ENCODE measurements at places on chromosomes 7 and 10.

GRCh38 chr10:93386631-93387369 is 95.3 kb downstream of the MYOF start:
- no peak for DNase-seq

GRCh38 chr7:31957756-31958155 is 112.5 kb downstream of the PDE1C start:
- no peak for DNase-seq

GRCh38 chr7:745431-746154 is 18.5 kb upstream of the PRKAR1B start:
- no peak for DNase-seq

DNA sequence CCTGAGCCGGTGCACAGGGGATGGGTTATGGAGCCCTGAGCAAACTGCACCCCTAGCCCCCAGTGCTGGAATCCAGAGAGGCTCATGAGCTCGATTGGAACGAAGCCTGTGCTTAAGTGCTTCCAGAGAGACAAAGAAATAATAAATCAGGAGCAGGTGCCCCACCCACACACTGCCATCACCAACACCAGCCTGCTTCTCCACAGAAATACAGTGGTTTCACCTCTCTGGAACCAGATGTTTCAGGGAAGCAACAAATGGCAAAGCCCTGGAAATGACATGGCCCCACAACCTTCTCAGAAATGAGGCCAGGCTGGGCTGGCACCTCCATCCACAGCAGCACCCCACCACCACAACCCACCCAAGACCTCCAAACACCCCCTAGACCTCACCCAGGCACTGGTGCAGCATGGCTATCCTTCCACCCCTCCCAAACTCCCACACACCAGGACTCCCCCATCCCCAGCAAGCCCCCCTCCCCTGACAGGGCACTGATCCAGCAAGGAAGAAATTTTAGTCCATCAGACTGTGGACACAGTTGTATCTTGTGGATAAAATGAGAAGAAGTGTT is 4.1 kb upstream of the SLC18A3 start:
- no peak for DNase-seq

- DNase-seq, result no peak
These were observed 244.8 kb upstream of the PLPP4 start for GRCh38 chr10:120212275-120212674.

GRCh38 chr10:72930276-72930675 is 24.3 kb downstream of the PLA2G12B start:
- DNase-seq, result no peak

- peak; percentile 75 for DNase-seq
These were observed 7.8 kb downstream of the HPS6 start for GRCh38 chr10:102072673-102073527.

DNA sequence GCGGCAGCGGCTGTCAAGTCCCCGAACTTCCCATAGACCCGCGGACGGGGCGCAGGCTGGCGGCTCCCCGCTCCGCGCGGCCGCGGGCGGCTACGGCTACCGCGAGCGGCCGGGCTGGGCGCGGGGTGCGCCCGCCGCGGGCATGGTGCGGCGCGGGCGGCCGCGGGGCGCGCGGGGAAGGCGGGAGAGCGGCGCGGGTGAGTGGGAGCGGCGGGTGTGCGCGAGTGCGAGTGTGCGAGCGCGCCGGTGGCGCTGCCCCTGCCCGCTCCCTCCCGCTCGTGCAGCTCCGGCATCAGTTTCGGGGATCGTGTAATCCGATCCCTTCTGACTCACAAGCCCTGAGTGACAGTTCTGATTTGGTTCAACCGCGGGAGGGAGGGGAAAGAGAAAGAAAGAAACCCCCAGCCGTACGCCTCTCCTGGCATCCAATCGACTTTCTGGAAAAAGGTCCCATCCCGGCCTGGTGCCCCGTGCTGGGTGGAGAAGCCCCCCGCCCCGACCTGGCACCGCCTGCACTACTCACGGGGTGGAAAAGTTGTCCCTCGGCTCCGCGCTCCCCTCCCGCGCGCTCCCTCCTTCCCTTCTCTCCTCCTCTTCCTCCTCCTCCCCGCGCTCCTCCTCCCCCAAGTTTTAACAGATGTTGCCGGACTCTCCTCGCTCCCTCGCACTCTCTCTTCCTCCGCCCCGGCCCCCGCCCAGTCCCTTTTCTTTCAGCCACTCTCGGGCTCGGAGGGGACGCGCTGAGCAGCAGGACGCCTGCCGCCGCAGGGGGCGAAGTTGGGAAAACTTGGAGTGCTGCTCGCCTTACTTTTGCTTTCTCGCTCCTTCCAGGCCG is at the start of gene GLI3:
Gene GLI3 (minus strand): TSS at position 234 of the 835 bp plus-strand sequence. CDS start 13,956 bp downstream, outside the sequence.
- no peak for DNase-seq

- DNase-seq, result no peak
These were observed 29.3 kb upstream of the ITGB8 start for GRCh38 chr7:20301311-20301939.

- no peak for DNase-seq
These were observed 3.9 kb upstream of the FAS start for GRCh38 chr10:88986549-88987242.

GRCh38 chr10:27153845-27154193 is 365 bp downstream of the YME1L1 start:
- no peak for DNase-seq

- no peak for DNase-seq
These were observed 71.5 kb downstream of the SLC35B4 start for GRCh38 chr7:134245253-134245652.

GRCh38 chr10:130171196-130171595 is 35.0 kb downstream of the GLRX3 start:
- DNase-seq, result no peak

GRCh38 chr10:33859319-33860022 is 525.0 kb upstream of the NRP1 start:
- no peak for DNase-seq

DNA sequence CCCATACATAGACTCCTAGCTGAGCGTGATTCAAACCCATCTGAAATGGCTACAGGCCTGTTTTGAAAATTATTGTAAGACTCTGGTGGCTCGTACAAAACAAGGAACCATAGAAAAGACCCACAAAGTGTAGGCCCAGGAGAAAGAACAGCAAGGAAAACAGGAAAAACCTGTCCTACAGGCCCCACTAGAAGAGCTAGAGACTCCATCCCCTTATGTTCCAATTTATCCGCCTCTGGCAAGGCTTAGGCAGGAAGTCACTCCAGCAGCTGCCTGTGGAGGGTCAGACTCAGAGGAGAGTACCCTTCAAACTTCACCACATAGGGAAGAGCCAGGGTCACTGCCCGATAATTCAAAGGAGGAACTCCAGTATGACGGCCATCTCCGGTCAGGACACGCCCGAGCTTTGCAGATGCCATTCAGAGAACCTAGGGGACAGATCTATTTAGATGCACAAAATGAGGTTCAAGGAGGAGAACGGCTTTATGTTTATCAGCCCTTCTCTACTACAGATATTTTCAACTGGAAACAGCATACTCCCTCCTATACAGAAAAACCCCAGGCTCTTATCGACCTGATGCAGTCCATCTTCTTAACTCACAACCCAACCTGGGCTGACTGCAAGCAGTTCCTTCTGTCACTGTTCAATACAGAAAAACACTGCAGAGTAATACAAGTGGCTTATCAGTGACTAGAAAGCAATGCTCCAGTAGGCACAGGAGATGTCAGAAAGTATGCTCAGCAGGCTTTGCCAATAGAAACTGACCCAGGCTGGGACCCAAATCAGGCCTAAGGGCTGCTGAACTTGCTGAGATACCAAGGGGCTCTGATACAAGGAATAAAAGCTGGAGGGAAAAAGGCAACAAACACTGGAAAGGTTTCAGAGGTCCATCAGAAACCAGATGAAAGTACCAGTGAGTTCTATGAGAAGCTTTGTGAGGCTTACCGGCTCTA is 8.6 kb upstream of the ZNF33B start:
- DNase-seq, result no peak

DNA sequence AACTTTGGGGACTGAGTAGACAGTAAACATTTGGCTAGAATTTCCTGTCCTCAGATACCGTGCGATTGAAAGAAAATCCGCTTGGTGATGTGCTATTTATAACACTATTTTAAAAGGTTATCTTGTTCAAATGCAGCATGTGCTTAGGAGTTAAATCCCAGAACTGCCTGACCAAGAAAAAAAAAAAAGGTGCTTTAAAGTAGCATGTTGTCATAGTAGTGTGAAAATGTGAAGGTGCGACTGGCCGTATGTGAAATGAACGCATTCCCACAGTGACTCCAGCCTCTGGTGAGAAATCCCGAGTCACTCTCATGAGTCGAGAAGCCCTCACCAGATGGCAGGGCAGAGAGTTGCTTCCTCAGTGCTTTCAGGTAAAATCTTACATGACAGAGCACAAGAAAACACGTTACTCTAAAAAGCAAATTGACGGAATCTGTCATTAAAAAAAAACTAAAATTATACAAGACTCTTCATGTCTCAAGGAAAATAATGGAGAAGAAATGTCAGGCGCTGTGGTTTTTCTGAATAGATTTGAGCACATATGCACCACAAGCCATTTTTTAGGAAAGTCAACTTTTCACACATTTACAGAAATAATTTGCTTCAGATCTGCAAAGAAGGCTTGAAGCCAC is 18.4 kb upstream of the KLF6 start:
- DNase-seq, result no peak

GRCh38 chr10:92156874-92157773 is 133.8 kb downstream of the CPEB3 start:
- no peak for DNase-seq

GRCh38 chr10:116084161-116084560 is 188.8 kb downstream of the GFRA1 start:
- DNase-seq, result no peak

DNA sequence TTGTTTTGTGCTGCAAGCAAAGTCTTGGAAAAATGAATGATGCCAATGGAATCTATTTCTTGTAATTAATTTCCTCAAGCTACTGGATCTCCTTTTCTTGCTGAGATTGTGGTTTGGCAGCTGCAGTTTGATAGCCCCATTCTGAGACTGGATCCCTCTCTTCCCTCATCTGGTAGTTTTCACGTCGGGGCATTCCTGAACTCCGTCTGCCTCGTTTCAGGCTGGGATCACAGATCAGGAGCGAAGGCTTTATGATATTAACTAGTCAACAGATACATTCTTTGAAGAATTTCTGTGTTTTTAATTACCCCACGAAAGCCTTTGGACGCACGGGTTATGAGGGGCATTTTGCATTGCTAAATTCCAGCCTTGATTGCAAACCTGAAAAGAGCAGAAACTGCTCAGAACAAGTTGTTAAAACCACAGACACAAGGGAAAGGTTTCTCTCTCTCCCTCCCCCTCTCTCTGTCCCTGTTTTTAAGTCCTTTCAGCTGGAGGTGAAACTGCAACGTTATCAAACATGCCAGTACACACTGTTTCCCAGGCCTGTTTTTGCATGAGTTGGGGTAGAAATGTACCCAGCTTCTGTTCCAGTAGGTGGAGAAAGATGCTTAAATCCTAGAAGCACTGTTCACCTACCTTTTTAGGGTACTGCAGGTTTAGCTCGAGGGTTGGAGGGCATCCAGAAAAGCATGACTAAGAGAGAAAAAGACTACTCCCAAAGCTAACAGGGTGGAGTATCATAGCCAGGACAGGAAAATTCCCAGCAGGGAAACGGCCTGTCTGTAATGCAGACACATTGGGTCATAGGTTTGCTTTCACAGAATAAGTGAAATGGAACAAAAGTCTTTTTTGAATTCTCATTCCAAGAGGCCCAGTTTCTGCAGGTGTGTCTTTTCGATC is 124.3 kb downstream of the CUX1 start:
- no peak for DNase-seq

- no peak for DNase-seq
These were observed 2.5 kb upstream of the KEL start for GRCh38 chr7:142964502-142965246.

DNA sequence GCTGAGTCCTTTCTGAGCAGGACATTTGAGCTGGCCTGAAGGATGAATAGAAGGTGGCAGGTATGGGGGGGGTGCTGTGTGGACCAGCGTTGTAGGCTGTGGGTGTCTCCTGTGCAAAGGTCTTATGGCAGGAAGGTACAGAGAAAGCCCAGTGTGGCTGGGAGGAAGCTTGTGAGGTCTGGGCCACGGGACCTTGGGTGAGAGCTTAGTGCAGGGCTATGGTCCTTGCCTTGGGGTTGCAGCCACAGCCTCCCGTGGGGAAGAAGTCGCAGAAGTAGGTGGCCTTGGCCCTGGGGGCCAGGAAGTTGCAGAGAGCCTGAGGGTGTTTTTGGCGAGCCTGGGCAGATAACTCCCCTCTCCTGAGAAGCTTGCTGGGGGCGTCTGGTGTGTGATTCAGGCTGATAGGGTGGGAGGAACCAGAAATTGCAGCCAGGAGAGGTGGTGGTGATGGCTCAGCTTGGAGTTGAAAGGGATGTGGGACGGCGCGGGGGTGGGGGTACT is 172.0 kb upstream of the TNRC18 start:
- DNase-seq, result no peak

Measured in stimulated activated CD8-positive, alpha-beta memory T cell treated with anti-CD3 and anti-CD28 coated beads, Interleukin-12 subunit alpha, Interleukin-12 subunit beta, amount 100 ng/mL, for 1 hour (primary cell).